Astrocyte (in vitro differentiated cells and primary cell): ENCODE measurements at places on chromosomes 5 and 9. TPM values are rescaled to one million over a fixed set of nuclear protein-coding genes. Genes with fewer than 3 reads are reported as not detected.

The TRAF1 gene
- total RNA-seq, result 4.2 and 4.7 TPM in 2 replicates

DNA sequence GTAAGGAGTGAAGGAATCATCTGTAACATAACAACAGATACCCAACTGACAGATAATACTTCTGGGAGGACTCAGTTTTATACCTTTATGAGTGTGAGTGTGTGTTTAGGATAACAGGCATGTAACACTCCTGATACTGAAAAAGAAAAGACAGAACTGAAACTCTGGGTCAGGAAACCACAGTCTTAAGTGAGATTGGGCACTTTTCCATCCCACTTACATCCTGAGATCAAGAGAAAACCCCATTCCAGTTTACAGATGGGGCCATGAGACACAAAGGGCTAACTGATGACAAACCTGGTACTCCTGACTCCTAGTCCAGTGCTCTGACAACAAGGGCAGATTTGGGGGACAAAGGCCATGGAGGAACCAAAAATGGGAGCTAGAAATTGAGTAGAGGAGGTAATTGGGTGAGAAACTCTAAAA, 18.0 kb downstream of the IL5 start:
- no peak overlapping the region for H3K4me3 ChIP-seq
- H3K4me1 ChIP-seq, result no peaks in the 10 kb centered on the region
- H3K27ac ChIP-seq, result no peak overlapping the region
- DNase-seq, result no peak

The OLFML2A gene
- 148 and 179 TPM in 2 replicates for total RNA-seq

The PCDHA13 gene
- 1.2 and 1.7 TPM in 2 replicates for total RNA-seq

The RIGI gene
- total RNA-seq, result 164 and 187 TPM in 2 replicates

DNA sequence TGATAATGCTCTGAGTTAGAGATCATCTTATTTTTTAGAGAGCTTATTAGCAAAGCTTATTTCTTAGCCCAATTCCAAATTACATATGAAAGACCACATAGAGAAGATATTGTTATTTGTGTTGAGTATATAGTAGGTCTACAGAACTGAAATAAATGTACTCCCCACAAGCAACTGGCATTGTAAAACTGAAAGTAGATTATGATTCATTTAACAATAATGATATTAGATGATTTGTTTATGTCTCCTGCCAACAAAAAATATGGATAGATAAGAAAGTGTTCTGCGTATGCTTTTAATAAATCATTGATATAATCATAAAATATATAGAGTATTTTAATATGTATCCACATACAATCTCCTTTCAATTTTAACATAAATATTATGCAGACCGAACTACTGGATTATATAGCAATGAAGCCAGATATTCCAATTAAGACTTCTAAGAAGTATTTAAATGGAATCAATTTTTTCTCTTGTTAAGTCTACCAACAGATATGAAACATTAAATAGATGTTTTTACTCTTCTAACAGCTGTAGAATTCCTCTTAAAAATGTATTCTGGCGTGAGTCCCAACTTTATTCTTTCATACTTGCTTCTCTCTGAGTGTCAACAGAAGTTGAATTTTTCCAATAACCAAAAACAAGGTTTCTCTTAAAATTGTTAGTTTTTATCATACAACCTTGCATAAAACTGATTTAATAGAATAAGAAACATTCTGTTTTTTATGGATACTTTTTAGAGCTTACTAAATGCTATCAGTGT, 15.6 kb upstream of the DAB2 start:
- no peaks in the 10 kb centered on the region for H3K4me1 ChIP-seq
- no peak overlapping the region for H3K27ac ChIP-seq
- no peak overlapping the region for H3K4me3 ChIP-seq
- H3K27me3 ChIP-seq, result no peaks in the 10 kb centered on the region
- DNase-seq, result no peak

The ZNF354C gene
- total RNA-seq, result 3.3 and 4.1 TPM in 2 replicates

GRCh38 chr9:130008538-130008937, 34.5 kb downstream of the FNBP1 start:
- H3K27ac ChIP-seq, result no peak overlapping the region
- no peaks in the 10 kb centered on the region for H3K36me3 ChIP-seq
- no peak for DNase-seq
- no peaks in the 10 kb centered on the region for H3K27me3 ChIP-seq
- H3K4me3 ChIP-seq, result no peak overlapping the region

DNA sequence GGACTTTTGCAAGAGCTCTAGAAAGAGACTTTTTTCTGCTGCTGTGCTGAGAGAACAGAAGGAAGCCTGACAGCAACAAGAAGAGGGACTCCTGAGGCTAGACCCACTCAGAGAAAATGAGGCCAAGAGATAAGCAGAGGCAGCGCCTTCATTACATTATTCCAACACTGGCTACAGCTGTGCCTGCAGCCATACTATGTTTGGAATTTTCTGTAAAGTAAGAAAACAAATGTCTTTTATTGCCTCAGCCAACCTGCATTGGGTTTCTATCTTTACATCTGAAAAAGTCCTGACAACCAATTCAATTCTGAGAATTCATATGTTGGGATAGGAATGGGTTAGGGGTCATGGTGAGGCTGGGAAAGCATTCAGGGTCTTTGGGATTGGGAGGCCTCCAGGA, 33.7 kb downstream of the FAT2 start:
- H3K4me3 ChIP-seq, result no peak overlapping the region
- DNase-seq, result no peak
- no peaks in the 10 kb centered on the region for H3K36me3 ChIP-seq
- no peaks in the 10 kb centered on the region for H3K4me1 ChIP-seq

DNA sequence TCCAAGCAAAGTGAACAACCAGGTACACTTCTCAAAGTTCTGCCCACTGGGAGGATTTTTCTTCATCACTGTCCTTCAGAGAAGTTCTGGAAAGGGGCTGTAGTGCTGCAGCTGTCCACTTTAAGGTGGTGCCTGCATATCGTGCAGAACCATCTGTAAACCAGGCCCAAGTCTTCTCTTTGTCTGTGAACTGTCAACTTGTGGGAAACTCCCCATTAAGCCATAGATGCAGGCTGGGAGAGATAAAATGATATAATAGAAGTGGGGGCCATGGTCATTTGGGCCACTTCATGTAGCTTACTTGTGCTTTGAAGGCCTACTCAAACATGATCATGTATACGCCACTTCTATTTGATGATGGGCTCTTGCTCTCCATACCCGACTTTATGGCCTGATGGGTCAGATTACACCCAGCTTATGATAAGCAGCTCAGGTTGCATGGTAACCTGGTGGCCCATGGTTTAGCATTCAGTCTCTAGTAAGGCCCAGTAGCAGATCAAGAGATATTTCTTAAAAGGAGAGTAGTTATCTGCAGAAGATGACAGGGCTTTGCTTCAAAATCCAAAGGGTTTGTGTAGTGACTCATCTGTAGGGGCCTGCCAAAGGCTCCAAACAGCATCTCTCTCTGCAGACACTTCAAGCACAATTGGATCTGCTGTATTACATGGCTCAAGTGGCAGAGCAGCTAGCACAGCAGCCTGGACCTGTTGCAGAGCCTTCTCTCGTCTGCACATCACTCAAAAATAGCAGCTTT, 15.7 kb upstream of the BTF3 start:
- no peak overlapping the region for H3K4me3 ChIP-seq
- H3K27ac ChIP-seq, result no peak overlapping the region
- H3K36me3 ChIP-seq, result no peaks in the 10 kb centered on the region
- no peaks in the 10 kb centered on the region for H3K4me1 ChIP-seq
- H3K27me3 ChIP-seq, result no peaks in the 10 kb centered on the region

The PAPPA gene
- total RNA-seq, result 172 and 208 TPM in 2 replicates

GRCh38 chr9:131812116-131812790, 72.4 kb upstream of the RAPGEF1 start:
- H3K4me1 ChIP-seq, result peaks cover 20% of the 10 kb centered on the region
- DNase-seq, result no peak
- H3K27me3 ChIP-seq, result peaks cover 20% of the 10 kb centered on the region
- H3K27ac ChIP-seq, result no peak overlapping the region
- no peak overlapping the region for H3K4me3 ChIP-seq
- H3K36me3 ChIP-seq, result no peaks in the 10 kb centered on the region

- no peak overlapping the region for H3K27ac ChIP-seq
- H3K36me3 ChIP-seq, result no peaks in the 10 kb centered on the region
- H3K4me3 ChIP-seq, result no peak overlapping the region
Measured at GRCh38 chr9:131583836-131584555, 38.7 kb downstream of the PRRT1B start.

The ANKRD34B gene
- 0.10 and 0.20 TPM in 2 replicates for total RNA-seq

The MORN5 gene
- not detected in 2 replicates for total RNA-seq

The AQP3 gene
- 3.2 and 4.6 TPM in 2 replicates for total RNA-seq

The TRMO gene
- total RNA-seq, result 8.5 and 8.8 TPM in 2 replicates

GRCh38 chr9:77016121-77016525, 3.3 kb upstream of the FOXB2 start:
- no peak for DNase-seq
- no peak overlapping the region for H3K27ac ChIP-seq
- H3K36me3 ChIP-seq, result no peaks in the 10 kb centered on the region

DNA sequence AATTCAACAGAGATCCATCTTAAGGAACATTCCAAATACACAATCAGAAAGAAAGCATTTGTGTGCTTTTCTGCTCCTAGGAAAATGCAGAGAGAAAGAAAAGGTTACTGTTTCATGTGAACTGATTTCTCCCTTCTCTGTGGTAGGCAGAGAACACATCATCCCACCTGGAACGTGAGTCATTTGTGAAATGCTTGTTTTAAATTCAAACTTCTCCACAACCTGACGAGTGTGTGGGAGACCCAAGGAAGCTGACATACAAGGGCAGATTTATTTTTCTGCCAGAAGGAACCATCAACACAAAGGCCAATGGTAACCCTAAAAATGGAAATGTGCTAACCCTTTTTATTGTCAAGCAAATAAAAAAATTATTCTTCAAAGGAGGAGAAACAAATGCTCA, 156.4 kb downstream of the EFNA5 start:
- H3K4me3 ChIP-seq, result no peak overlapping the region
- peaks cover 9% of the 10 kb centered on the region for H3K4me1 ChIP-seq
- DNase-seq, result peak; percentile 59

GRCh38 chr9:37621273-37622121, 29.1 kb upstream of the TOMM5 start:
- H3K4me3 ChIP-seq, result no peak overlapping the region
- no peaks in the 10 kb centered on the region for H3K36me3 ChIP-seq
- H3K27ac ChIP-seq, result no peak overlapping the region
- DNase-seq, result no peak
- H3K4me1 ChIP-seq, result peaks cover 15% of the 10 kb centered on the region

The SOWAHA gene
- total RNA-seq, result 0.10 and 0.20 TPM in 2 replicates

- DNase-seq, result no peak
- no peak overlapping the region for H3K4me3 ChIP-seq
- no peak overlapping the region for H3K27ac ChIP-seq
- H3K4me1 ChIP-seq, result peaks cover 26% of the 10 kb centered on the region
Measured at GRCh38 chr9:34987160-34987901, 2.2 kb upstream of the DNAJB5 start.

DNA sequence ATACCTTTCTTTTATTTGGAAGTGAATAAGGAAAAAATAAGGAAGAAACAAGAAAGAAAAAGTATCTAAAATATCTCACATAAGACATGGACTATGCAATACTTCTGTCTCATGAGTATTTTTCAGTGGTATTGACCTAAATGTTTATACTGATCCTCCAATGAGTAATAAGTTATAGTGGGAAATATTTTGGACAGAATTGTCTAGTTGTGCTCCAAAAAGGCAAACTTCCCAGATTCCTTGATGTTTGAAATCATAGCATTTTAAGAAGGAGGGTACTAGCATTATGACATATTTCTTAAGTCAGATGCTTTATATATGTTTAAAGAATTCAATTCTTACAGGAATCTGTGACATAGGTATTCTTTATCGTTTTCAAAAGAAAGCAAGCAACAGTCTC, 34.5 kb upstream of the BASP1 start:
- no peaks in the 10 kb centered on the region for H3K27me3 ChIP-seq
- no peaks in the 10 kb centered on the region for H3K36me3 ChIP-seq
- no peak overlapping the region for H3K4me3 ChIP-seq

- no peaks in the 10 kb centered on the region for H3K27me3 ChIP-seq
- peaks cover 56% of the 10 kb centered on the region for H3K36me3 ChIP-seq
- H3K27ac ChIP-seq, result peak overlapping the region; percentile 90
- peaks cover 30% of the 10 kb centered on the region for H3K4me1 ChIP-seq
Measured at GRCh38 chr5:87394411-87395165, 18.1 kb downstream of the CCNH start.

- no peaks in the 10 kb centered on the region for H3K36me3 ChIP-seq
- no peaks in the 10 kb centered on the region for H3K27me3 ChIP-seq
- H3K27ac ChIP-seq, result no peak overlapping the region
- H3K4me3 ChIP-seq, result no peak overlapping the region
Measured at GRCh38 chr9:6356441-6356840, 28.3 kb downstream of the TPD52L3 start.

- no peaks in the 10 kb centered on the region for H3K4me1 ChIP-seq
- no peaks in the 10 kb centered on the region for H3K27me3 ChIP-seq
- H3K4me3 ChIP-seq, result no peak overlapping the region
- DNase-seq, result peak; percentile 1
- no peak overlapping the region for H3K27ac ChIP-seq
Measured at GRCh38 chr9:75658301-75658905, 232.1 kb upstream of the PCSK5 start.

GRCh38 chr5:172506251-172506650, 51.9 kb upstream of the SH3PXD2B start:
- no peak for DNase-seq
- no peak overlapping the region for H3K27ac ChIP-seq
- peaks cover 32% of the 10 kb centered on the region for H3K27me3 ChIP-seq
- no peak overlapping the region for H3K4me3 ChIP-seq
- H3K4me1 ChIP-seq, result no peaks in the 10 kb centered on the region
- no peaks in the 10 kb centered on the region for H3K36me3 ChIP-seq

The CNTFR gene
- 6.6 and 7.4 TPM in 2 replicates for total RNA-seq

GRCh38 chr5:170466988-170467707, 36.7 kb upstream of the KCNIP1 start:
- no peaks in the 10 kb centered on the region for H3K36me3 ChIP-seq
- H3K27me3 ChIP-seq, result no peaks in the 10 kb centered on the region
- DNase-seq, result peak; percentile 90
- no peak overlapping the region for H3K4me3 ChIP-seq

DNA sequence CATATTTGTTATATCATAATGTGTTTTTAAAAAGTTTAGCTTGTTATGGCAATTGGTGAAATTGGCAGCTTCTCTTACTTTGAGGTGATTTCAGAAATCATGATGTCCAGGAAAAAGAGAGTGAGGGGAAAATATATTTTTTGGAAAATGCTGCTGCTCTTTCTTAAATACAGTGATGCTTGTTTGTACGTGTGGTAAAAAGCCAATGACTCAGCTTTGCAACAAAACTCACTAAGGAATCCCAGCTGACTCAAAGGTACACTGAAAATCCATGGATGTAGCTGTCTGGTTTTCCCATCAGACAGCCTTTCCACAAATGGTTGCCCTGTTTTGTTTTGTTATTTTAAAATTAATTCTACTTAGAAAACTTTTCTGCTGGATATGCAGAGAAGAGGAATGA, 306.4 kb upstream of the PAPPA start:
- H3K27ac ChIP-seq, result no peak overlapping the region
- peak; percentile 58 for DNase-seq

The ZNF366 gene
- total RNA-seq, result not detected in 2 replicates

GRCh38 chr5:40124367-40124766, 555.3 kb upstream of the PTGER4 start:
- DNase-seq, result no peak
- H3K4me3 ChIP-seq, result no peak overlapping the region
- no peaks in the 10 kb centered on the region for H3K4me1 ChIP-seq
- H3K36me3 ChIP-seq, result no peaks in the 10 kb centered on the region
- no peak overlapping the region for H3K27ac ChIP-seq
- H3K27me3 ChIP-seq, result no peaks in the 10 kb centered on the region
